Retinal pigment epithelial cell (primary cell): ENCODE measurements at places on chromosomes 3 and 15.

- no peak for DNase-seq
Measured at GRCh38 chr3:107765524-107765923, 242.8 kb downstream of the BBX start.

DNA sequence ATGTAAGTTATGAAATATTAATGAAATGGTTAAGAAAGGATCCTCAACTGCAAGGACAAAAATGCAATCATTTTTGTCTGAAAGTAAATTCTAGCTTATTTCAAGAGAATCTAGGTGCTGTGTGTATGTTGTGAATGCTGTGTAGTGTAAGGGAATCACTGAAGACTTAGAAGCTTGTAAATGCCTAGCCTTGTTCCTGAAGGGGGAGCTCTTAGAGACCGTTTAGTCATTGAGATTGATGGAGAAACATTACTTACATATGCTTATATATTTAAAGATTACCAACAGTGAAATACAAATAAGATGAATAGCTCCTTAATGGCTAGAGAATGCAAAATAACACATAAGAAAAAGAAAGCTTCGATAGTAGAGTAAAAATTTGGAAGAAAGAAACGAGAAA is 67.9 kb downstream of the CNTN4 start:
- DNase-seq = no peak

DNA sequence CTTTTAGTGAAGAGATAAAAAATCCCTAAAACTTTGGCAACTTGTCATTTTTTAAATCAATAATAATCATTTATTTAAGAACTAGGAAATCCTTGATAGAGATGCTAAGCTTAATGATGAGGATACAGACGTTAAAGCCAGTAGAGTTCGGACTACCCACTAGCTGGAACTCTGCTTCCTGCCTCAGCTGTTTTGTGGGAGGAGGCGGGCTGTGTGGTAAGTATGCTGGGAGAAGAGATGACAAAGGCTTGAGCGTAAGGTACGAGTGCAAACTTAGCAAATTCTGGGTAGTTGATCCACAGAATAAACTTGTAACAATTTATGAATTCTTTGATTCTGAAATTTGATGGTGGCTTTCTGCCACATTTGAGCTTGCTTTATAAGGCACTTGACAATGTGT is 111.2 kb upstream of the NANOGP8 start:
- no peak for DNase-seq

DNA sequence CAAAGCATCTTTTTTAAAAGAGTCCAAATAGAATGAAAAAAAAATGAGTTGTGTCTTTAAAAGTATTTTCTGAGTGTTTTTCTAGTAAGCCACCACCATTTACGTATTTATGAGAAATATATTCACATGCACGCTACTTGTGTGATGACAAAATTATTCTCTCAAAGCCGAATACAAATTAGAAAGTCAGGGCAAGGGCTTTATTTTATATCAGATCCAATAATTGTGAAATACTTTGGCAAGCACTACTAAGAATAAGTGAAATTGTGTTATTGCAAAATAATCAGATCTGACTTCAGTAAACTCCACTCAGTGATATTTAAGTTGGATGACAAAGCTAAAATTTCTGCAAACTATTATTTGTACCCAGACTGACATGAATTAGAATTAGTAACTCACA is 589.3 kb upstream of the KCNMB2 start:
- DNase-seq = no peak

DNA sequence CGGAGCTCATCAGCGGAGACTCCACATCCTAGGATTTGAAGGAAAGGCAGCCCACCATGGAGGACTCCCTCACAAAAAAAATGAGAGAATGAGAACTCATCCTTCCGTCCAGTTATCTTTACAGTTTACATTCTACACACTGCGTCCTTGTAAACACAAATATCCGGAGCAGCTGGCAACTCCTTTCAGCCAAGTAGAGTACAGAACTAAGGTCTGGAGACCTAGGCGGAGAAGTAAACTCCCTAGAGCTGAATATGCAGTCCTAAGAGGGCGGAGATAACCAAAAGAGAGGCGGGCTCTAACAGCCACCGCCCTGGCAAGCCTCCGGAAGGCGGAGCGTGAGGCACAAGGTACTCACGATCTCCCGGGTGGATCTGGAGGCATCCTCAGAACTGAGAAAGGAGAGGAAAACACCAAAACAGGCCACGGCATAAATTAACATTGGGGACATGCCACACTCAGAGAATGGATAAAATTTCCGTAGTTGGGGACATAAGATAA is 924 bp upstream of the SIN3A start:
- DNase-seq = no peak

GRCh38 chr15:77053709-77054108 is 17.2 kb downstream of the TSPAN3 start:
- no peak for DNase-seq

DNA sequence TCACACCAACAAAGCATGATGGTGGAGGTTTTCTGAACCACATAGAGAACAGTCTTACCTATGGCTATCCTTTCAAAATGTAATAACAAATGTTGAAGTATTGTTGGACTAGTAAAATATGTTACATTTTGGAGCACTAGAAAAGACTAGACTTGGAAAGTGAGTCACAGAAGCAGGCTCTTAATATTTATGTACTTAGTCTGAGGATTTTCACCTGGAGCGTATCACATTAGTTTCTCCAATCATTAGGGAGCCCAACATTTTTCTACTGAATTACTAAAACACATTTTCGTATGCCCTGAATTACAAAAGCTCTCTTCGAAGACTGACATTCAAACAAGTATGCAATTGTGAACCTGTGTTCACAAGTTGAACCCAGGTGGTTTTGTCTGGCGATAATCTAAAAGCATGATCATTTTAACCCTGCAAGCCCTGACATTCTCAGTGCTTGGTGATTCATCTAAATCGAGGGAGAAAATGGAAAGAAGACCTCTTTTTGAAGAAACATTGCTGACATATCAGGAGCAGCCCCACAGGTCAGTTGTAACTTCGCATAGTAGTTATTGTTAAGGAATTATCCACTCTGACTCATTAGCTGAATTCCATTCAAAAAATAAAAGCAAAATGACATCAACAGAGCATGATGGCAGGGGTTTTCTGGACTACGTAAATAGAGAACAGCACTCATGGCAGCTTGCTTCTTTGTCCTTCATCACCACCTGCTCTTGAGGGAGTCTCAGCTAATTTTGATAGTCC is 679.8 kb upstream of the NECTIN3 start:
- no peak for DNase-seq

GRCh38 chr3:73733746-73734145 is 109.0 kb upstream of the PDZRN3 start:
- no peak for DNase-seq

- DNase-seq = no peak
Measured at GRCh38 chr3:42450567-42450966, 40.2 kb upstream of the LYZL4 start.

- no peak for DNase-seq
Measured at GRCh38 chr3:143120716-143121240, 1.2 kb downstream of the CHST2 start.

DNA sequence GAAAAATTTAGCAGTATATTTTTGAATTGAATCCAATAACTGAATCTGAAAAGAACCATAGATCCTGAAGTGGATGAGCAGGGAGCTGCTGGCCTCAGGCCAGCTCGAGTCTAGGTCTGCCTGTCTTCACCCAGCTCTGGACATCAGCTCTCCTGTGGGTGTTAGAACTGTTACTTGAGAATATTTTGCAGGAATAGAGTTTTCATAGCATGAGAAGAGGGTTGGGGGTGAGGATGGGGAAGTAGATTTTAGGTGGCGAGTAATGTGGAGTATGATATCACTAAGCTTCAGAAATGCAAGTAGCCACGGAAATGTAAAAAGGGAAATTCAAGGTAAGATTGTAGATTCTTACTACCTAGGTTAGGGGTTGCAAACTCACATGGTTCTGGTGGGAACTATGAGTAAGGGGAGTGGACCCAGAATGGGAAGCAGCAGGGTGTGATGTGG is 6.2 kb downstream of the RAB8B start:
- no peak for DNase-seq

GRCh38 chr3:136141891-136142290 is 54.2 kb downstream of the MSL2 start:
- DNase-seq = no peak

- DNase-seq = no peak
Measured at GRCh38 chr3:9398700-9399336, 1.4 kb downstream of the SETD5 start.

- no peak for DNase-seq
Measured at GRCh38 chr3:104768886-104769285, 597.8 kb upstream of the ALCAM start.
